ENCODE measurements at places on chromosomes 12 and 14.

- no peak for DNase-seq
Observed at GRCh38 chr12:62841846-62842245, 93.1 kb downstream of the PPM1H start.

DNA sequence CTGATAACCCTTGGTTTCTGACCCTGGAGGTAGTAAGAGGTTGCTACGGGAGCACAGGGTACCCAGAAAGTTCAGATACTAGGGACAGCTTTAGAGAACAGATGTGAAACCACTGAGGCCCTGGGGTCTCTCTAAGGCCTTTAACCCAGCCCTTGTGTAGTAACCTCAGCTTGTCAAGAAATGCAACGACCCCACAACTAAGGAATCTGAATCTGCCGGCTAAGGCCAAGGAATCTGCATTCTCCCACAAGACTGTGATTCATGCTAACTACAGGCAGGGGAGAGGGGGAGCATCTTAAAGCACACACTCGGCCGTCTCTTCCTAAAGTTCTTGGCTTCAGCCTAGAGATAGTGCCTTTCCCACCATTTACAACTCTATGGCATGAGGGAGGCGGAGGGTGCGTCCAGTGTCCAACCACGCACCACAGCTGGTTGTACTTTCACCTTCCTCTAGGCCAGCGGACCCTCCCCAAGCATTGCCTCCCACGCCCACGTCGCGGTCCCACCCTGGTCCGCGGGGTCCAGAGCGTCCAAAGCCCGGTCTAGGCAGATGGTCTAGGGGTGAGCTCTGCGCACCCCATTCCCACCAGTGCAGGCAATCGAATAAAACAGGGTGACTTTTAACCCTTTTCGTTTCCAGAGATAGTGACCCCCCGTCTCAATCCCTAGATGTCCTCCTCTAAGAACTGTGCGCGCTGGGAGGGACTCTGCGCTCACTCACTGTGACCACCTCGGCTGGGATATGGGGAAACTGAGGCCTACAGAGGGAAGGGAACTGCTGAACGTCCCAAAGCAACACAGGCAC lies 735 bp upstream of the VASH1 start:
- DNase-seq = no peak

- DNase-seq = no peak
Observed at GRCh38 chr12:106058256-106059182, 80.2 kb downstream of the NUAK1 start.

GRCh38 chr14:63901434-63902085 lies 48.8 kb downstream of the SYNE2 start:
- no peak for DNase-seq

- no peak for DNase-seq
Observed at GRCh38 chr12:109531411-109531810, 41.9 kb downstream of the MMAB start.

DNA sequence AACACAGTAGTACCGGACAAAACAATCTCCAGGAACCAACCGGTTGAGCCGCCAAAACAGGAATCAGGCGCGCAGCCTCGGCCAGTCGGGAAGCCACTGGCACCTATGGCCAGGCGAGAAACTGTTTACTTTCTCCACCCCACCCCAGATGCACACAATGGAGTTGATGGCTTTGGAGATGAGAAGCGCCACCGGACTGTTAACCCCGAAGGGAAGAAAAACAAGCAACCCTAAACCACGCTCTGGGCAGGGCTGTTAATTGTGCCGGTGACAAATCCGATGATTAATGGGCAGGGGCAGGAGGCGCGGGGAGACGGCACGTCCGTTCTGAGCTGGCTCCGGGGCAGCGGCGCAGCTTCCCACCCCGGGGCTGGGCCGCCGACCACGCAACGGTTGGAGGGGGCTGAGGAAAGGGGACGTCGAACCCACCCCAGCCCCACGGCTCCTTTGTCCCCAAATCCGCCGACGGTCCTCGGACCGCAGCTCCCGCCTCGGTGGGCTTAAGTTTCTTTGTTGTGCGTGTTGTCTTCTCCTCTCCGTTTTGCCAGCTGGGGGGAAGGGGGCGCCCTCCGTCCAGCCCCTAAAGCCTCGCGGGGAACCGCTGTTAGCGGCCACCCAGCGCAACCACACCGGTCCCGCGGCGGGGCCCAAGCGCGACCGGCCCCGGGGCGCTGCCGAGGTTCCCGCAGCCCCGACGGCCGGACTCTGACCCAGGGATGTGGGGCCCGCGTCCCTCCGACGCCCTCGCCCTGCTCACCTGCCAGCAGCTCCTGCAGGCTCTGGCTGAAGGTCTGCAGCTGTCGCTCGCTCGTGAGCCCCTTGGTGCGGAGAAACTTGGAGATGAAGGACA lies 790 bp downstream of the BTG1 start:
- DNase-seq = peak; percentile 26

DNA sequence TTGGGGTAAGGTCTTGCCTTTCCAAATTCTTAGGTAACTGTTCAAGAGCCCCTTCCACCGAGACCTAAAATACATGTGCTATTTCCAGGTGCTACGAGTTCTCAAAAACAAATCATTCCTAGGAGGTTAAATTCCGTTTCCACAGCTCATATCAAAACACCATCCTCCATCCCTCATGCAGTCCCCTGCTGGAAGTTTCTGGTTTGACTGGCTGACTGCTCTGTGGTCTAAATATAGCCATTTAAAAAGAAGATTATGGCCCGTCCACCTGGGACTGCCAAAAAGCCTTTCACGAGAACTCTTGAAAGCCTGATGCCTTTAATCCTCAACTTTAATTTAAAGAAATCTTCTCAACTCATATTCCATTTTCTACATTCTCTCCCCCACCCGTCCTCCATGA lies 201.5 kb upstream of the MYL2 start:
- DNase-seq = no peak
